ENCODE measurements at places on chromosomes 16 and 17. TPM values are rescaled to one million over a fixed set of nuclear protein-coding genes. Genes with fewer than 3 reads are reported as not detected.
A peak's percentile ranks its signal among the peaks of the same experiment; 100 is the strongest.

Gene MILR1
- total RNA-seq: 2.4 TPM

Gene KRTAP4-8
- not detected for total RNA-seq

Gene CACNG1
- total RNA-seq: not detected

Gene ALOXE3
- 0.20 TPM for total RNA-seq

Gene CLDN9
- 0.39 TPM for total RNA-seq

DNA sequence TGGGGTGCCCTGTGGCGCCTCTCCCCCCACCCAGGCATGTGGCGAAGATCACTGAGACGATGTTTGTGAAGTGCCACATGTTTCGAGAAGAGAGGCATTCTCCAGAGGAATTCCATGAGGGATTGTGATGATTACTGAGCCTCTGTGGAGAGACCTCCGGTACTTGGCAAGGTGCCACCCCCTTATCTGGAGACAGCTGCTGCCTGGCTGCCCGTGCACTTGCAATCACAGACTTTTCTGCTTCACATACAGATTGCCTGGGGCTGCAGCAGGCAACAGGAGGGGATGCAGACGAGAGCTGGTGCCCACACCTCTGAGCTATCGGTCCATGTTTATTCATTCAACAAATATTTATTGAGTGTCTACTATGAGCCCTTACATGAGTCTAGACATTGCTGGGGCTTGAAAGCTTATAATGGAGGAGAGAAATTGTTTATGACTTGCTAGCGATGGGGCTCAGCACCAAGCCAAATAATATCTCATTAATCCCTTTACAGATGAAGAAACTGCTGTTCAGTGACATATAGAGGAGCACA, 317.2 kb upstream of the ZFHX3 start:
- H3K36me3 ChIP-seq: no peaks in the 10 kb centered on the region
- no peak overlapping the region for H3K4me3 ChIP-seq
- DNase-seq: no peak
- H3K27ac ChIP-seq: no peak overlapping the region

DNA sequence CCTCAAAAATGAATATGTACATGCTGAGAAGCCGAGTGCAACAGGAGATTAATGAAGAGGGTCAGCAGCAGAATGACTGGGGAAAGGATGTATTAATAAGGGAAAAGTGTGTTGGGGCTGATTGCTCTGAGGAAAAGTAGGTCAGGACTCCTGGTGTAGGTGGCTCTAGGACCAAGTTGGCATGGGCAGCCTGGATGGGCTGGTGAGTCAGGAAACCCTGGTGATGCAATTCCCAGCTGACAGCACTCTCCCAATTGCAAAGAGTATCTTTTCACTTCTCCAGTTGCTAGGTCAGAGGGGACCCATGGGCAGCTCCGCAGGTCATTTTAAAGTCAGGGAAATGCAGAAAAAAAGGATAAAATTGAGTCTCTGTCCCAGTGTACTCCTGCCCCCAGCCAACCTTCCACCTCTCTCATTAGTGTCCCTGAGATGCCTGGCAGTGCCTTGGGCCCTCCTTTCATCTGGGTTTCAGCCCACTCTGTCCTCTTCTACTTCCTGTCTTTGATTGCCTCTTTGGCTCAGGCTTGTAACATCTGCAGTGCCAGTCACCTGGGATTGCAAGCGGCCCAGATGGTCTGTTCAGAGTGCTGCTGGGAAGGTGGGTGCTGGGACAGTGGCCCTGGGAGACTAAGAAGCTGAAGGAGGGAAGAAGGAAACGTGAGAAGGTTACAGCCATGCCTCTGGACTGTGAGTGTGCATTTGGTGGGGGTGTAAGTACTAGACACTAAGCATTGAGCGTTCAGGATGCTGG, 2177.2 kb downstream of the TP53TG3F start:
- no peak overlapping the region for H3K4me3 ChIP-seq
- H3K4me1 ChIP-seq: no peaks in the 10 kb centered on the region
- DNase-seq: no peak

DNA sequence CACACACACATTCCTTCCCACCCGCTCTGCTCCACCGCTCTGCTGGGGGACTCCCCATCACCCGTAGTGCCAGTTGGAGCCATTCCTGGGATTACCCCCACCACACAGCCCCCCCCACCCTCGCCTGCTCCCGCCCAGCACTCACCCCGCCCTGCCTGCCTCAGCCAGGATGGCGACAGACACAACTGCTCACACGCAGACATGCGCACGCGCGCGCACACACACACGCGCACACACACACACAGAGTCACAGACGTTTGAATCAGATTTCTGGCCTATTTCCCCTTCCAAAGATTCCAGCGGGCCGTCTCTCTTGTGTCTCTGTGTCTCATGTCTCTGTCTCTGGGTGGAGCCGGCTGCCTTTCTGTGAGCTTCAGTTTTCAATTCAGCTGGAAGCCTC, 4.4 kb downstream of the CACNA1G start:
- no peaks in the 10 kb centered on the region for H3K36me3 ChIP-seq
- peak overlapping the region; percentile 86 for H3K27ac ChIP-seq

DNA sequence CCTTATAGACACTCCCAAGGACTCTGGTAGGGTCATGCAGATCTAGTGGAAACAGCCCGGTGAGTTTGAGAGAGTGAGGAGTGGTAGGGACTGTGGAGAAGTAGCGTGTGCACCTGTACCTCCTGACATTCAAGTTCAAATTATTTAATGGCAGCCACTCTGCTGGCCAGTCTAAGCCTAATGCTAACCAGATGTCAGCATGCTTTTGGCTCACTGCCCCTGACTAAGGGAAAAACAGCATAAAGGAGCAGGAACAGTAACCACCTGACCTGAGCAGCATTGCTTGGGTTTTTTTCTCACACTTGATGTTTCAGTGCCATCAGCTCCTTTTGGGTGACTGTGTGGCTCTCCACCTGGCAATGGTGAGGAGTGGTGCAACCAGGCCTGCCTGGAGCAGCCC, 23.8 kb upstream of the SLC12A3 start:
- no peaks in the 10 kb centered on the region for H3K4me1 ChIP-seq
- H3K4me3 ChIP-seq: no peak overlapping the region
- H3K27me3 ChIP-seq: no peaks in the 10 kb centered on the region
- peaks cover 44% of the 10 kb centered on the region for H3K36me3 ChIP-seq
- H3K27ac ChIP-seq: no peak overlapping the region

DNA sequence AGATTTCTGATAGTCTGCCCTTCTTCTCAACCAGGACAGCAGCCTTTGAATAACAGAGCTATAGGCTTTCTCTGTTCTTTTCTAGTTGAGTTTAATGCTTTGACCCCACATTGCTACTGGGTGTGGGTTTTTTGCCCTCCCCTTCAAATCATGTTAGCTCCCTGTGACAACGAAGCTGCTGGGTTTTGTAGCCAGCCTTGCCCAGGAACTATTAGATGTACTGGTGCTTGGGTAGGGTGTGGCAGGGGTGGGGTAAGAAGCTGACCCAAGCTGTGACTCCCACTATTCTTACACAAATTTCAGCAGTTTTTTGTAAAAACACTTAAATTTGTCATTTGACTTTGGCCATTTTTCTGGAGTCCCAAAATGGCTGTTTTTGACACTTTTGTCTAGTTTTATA, 69.7 kb downstream of the NLK start:
- no peaks in the 10 kb centered on the region for H3K27me3 ChIP-seq
- no peak overlapping the region for H3K4me3 ChIP-seq
- H3K36me3 ChIP-seq: no peaks in the 10 kb centered on the region
- DNase-seq: no peak

Data from right atrium auricular region (tissue), 2 donors.